Naive thymus-derived CD4-positive, alpha-beta T cell (primary cell): ENCODE measurements at places on chromosomes 1 and 21.

- DNase-seq: peak; percentile 24
Measured at GRCh38 chr1:2801535-2802291, at the start of gene TTC34. Gene TTC34 (minus strand): TSS chr1:2801693. CDS start chr1:2800827, 866 bp downstream.

DNA sequence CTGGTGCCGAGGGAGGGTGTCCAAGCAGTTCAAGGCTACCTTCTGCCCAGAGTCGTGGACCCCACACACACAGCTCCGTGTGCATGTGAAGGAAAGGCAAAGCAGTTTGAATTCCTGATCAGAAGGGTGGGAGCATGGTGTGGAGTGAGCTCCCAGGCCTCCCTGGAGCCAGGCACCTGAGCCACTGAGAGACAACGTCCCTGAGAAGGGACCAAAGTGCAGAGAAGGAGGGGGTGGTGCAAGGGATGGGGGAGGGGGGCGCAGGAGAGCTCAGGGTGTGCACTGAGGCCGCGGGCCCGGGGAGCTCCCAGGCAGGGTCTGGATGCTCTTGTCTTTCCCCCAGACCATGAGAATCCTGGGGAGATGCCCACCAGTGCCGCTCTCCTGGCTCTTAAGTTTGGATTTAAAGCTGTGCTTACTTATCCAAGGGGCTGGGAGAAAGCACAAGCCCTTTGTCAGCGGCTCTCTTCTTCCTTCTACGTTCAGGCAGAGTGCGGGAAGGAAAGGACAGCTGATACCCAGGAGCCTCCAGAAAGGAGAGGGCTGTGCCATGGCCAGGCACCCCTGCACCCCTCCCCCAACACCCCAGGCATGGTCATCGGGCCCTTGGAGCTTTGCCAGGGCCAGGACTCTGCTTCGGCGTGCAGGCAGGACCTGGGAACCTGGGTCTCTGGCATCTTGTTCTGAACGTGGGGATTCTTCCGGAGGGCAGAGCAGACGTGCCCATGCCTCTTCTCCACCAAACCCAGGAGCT is 24.1 kb downstream of the ACTA1 start:
- no peak for DNase-seq

GRCh38 chr1:111690306-111690617 is 48.9 kb downstream of the INKA2 start:
- DNase-seq: no peak

DNA sequence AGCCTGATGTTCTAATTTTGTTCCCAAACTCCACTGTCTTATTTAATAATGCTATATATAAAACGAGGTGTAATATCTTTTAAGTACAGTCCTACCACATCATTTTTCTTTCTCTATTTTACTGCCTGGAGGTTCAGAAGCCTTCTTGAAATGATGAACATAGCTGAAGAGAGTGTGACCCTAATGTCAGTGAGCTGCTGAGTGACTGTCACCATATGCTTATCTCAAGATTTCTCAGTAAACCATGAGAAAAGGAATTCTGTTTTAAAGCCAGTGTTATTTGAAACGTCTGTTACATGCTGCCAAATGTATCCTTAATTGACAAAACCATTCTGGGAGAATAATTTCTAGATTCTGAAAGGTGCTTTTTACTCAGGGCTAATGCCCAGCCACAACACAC is 503.5 kb upstream of the TMPRSS15 start:
- no peak for DNase-seq

- DNase-seq: no peak
Measured at GRCh38 chr1:8082945-8083344, 56.8 kb upstream of the ERRFI1 start.

DNA sequence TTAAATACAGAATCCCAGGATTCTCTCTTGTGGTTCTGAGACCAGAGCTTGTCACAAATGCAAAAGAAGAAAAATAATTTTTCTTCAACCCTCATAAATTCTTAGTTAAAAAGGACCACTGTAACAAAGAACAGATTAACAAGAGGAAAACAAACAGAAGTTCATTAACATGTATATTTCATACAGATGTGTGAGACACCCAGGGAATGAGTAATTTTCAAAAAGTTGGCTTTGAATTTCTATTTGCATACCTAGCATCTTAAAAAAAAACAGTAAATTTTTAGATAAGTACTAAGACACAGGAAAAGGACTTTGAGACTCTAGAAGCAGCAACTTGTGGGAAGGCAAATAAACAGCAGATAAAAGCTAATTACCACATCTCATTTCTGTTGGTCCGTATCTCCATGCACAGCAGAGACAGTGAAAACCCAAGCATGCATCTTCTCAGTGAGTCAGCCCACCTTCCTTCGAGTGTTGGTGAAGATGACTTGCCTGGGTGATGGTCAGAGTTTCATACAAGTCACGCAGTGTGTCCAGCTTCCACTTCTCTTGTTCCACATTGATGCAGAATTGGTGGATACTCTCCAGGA is 399.9 kb upstream of the ADAMTS5 start:
- DNase-seq: no peak

- no peak for DNase-seq
Measured at GRCh38 chr1:109492779-109493178, 1.1 kb upstream of the CYB561D1 start.

DNA sequence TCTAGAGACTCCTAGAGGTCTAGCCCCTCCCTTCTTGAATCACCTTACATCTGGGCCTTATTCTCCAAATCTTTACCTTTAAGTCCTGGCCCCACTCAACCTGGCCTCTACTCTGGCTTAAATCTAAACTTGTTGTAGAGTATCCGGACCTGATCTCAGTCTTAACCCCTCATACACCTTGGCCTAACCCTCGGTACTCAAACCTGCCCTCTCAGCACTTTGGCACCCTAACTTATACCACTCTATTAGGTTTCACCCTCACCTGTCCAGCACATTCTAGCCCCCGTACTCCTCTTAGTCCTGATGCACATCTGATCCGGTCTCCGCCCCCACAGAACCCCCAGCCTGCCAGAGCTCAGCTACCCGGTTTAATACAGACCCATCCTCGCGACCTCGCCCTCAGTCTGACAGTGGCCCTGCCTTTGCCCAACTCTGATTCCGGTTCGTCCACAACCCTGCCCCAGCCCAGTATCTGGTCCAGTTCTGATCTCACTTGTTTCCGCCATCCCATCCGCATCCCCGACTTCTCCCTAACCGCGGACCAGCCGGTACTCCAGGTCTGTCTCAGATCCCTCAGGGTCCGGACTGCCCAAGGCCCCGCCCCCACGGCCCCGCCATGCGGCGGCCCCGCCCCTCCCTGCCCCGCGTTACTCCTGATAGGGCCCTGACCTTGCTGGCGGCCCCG is 1.5 kb downstream of the TRIM62 start:
- DNase-seq: no peak

DNA sequence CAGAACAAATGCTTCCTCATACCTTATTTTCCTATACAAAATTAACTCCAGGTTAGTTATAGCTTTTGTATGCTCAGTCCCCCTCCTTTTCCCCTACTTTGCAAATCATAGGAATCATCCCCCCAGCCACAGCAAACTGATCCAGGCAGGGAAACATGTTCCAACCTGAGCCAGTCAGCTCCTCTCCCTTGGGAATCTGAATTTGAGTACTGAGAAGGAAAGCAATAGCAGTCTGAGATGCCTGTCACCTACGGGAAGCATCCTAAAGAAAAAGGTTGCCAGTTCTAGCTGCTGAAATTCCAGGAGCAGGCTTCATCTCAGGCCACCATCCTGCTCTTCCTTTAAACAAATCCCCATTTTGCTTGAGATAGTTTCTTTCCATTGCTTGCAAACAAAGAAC is 6.9 kb downstream of the ADSS2 start:
- DNase-seq: no peak

GRCh38 chr21:33894736-33895288 is 20.8 kb downstream of the ATP5PO start:
- peak; percentile 67 for DNase-seq

GRCh38 chr1:220631238-220631815 is 58.8 kb upstream of the C1orf115 start:
- no peak for DNase-seq

DNA sequence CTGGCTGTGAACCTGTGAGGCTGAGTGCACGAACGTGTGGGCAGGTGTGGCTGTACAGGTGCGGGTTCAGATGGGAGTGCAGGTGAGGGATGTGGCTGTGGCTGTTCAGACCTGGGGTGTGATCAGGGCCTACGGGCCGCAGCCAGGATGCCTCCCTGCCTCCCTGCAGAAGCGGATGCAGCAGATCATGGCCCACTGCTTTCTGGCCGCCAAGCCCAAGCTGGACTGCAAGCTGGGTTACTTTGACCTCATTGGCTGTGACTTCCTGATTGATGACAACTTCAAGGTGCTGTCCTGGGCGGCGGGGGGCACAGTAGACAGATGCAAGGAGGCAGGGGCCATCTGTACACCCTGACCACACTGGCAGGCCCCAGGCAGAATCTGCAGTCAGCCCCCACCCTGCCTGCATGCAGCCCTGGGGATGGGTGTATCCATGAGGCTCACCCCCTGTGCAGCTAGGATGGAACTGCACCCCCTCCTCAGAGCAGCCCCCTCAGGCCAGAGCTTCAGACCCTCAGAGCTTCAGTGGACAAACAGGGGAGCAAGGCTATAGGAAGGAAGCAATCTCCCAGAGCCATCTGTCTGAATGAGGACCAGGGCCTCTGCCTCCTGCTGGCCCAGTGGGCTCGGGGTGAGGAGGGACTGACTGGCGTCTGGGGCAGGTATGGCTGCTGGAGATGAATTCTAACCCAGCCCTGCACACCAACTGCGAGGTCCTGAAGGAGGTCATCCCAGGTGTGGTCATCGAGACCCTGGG is 9.8 kb downstream of the TNFRSF18 start:
- DNase-seq: no peak

DNA sequence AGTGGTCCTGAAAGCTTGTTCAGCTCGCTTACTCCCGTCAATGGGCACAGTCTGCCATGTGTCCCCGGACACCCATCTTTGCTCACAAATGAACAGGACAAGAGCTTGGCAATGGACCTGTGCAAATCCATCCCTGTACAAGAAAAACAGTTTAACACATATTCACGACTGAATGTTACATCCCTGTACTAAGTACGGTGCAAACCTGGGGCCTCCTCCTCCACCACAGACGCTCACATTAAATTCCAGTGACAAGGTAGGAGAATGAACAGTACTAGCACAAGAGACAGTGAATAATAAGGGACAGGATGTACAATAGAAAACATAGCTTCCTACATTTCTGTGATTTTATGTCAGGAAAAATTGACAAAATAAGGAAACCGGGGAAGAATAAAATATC is 187.7 kb downstream of the ASTN1 start:
- DNase-seq: no peak

DNA sequence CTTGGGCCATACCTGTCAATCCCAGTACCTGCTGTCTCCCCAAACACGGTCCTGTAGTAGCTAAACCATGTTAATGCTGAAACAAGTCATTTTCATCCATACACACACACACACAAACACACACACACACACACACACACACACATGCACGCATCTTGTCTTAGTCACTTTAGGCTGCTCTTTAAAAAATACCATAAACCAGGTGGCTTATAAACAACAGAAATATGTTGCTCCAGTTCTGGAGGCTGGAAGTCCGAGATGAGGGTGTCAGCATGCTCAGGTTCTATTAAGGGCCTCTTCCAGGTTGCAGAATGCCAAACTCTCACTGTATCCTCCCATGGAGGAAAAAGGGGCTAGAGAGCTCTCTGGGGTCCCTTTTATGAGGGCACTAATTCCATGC is 129.9 kb downstream of the NTPCR start:
- DNase-seq: no peak

DNA sequence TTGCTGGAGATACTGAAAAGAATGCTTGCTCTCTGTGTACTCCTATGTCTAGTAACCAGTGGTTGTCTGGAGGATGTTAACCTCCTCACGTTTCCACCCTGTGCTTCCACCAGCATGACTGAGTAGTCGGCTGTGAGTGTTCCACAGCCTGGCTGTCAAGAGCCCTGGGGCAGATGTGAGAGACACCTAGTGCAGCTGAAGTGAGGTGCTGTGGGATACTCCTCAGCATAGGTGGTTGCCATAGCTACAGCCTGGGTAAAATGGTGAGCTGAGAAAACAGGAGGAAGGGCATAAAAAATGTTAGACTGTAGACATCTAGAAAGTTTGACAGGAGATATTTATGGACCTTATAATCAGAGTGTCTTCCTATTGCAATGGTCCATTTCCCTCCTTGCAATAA is 15.8 kb downstream of the IVL start:
- no peak for DNase-seq

GRCh38 chr1:157992031-157992832 is 1.2 kb upstream of the KIRREL1 start:
- DNase-seq: peak; percentile 11

DNA sequence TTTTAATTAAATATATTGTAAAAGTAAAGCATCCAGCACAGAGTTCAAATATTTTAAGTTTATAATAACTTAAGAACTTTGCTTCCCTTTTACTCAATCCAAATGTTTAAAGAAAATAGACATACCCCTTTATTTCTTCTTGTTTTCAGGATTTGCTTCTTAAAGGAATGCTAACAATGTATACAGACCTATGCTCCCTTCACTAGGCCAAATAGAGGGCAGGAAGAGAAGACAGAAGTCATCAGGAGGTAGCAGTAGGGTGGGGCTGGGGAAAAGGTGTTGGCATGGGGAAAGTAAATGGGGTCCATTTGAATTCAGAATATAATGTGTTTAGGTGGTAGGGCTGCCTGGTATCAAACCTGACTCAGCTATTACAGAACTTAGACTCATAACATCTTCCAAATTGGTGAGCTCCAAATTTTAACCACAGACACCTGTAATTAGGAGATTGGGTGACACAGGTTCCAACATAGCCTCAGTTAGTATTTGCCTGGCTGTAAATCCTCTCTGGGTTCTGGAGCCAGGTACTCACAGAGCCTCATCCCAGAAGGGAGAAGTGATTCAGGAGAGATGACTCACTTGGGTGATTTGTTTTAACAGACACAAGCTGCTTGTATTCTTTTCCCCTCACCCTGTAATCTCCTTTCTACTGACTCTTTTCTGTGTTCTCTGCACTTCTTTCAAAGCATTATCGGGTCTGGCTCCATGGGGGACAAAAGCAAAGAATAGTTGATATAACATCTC is 60.1 kb upstream of the DUSP10 start:
- no peak for DNase-seq
